ENCODE measurements at places on chromosomes 12 and 14.
A peak's percentile ranks its signal among the peaks of the same experiment; 100 is the strongest.

DNA sequence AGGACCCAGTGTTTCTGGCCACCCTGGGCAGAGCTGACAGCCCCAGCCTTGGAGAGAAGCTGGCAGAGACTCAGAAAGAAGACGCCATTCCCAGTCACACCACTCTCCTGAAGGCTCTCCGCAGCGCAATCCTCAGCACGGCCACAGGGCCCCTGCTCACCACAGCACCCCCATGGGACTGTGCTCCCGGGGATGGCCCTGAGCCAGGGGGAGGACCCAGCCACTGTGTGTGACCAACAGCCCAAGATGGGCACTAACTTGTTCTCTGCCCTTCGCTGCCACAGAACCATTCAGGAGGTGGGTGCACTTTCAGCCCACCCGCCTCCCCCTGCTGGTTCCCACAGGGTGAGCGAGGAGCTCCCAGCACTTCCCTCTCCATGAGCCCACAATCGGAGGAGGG lies 57.1 kb downstream of the CCNK start:
- DNase-seq, result peak; percentile 59

- DNase-seq, result peak; percentile 57
These were observed 22.0 kb upstream of the TMED10 start for GRCh38 chr14:75198291-75198933.

DNA sequence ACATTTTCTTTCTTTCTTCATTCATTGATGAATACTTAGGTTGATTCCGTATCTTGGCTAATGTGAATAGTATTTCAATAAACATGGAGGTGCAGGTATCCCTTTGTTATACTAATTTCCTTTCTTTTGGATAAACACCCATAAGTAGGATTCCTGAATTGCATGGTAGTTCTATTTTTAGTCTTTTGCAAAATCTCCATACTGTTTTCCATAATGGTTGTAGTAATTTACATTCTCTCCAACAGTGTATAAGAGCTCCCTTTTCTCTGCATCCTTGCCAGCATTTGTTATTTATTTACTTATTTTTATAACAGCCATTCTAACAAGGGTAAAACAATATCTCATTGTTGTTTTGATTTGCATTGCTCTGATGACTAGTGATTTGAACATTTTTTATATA lies 36.6 kb downstream of the PIK3C2G start:
- no peak for DNase-seq

DNA sequence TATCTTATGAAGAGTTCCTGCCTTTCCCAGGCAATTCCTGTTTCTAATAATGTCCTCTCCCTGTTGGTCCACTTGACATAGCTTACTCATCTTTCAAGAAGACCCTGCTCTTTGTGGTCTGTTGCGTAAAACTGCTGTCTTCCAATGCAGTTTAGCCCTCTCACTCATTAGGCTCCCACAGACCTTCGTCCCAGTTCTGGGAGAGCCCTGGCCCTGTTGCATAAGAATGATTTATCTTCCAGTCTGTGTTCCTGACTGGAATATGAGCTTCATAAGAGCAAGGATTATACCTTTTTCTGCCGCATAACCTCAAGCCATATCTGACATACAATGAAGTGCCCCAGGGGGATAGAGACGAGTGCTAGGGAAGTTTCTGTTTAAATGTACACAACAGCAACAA lies 365.9 kb upstream of the NOVA1 start:
- peak; percentile 48 for DNase-seq

DNA sequence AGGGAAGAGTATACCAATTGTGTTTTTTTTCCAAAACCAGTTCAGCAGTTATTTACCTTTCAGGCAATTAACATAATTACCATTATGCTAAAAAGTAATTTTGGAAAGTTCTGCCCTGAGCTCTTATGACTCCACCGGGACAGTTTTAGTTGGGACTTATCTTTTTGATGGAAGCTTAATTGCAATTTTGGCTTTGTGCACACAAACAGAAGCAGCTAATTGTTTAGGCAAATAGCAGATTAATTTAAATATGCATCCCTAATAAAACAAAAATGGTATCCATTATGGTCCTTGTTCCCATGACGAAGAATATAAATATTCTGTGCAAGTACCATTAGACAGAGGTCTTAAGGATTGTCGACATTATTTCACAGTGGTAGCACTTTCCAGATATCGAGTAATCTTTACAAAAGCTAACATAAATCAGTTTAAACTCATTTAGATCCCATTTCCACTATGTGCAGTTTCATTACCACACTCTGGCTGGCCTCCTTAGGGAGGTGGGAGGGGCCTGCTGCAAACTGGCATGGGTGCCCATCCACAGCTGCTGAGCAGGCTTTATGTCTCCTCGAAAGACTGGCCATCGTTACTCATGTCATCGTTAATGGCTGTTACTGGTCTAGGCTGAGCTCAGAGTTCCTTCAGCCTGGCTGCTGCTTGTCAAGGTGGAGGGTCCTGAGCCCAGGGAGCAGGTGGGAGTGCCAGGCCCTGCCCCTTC lies 68.2 kb downstream of the FBXW8 start:
- DNase-seq, result no peak

GRCh38 chr12:64767495-64767894 lies 8.3 kb upstream of the GNS start:
- no peak for DNase-seq

GRCh38 chr12:63766498-63766897 lies 13.2 kb upstream of the RXYLT1 start:
- peak; percentile 7 for DNase-seq
